ENCODE measurements at places on chromosomes 12 and 14. TPM values are rescaled to one million over a fixed set of nuclear protein-coding genes. Genes with fewer than 3 reads are reported as not detected.

Gene OR4K17
- total RNA-seq: not detected

Gene ZC2HC1C
- total RNA-seq: 0.51 TPM

Gene OR6J1
- not detected for total RNA-seq

Gene GPD1
- under 0.01 TPM for total RNA-seq

Gene CLEC2A
- not detected for total RNA-seq

Gene DHRS1
- total RNA-seq: 9.1 TPM

Gene NRXN3
- under 0.01 TPM for total RNA-seq

Gene ABHD12B
- not detected for total RNA-seq

Gene MANSC4
- total RNA-seq: not detected

Gene RPGRIP1
- total RNA-seq: 0.39 TPM

Gene USP44
- total RNA-seq: 4.2 TPM

Gene MIP
- total RNA-seq: 0.26 TPM

Gene SERPINA1
- not detected for total RNA-seq
